ENCODE measurements at places on chromosomes 6 and 20. TPM values are rescaled to one million over a fixed set of nuclear protein-coding genes. Genes with fewer than 3 reads are reported as not detected.

GRCh38 chr6:92380803-92381601 lies 1038.4 kb downstream of the EPHA7 start:
- no peak for DNase-seq

TTI1 gene
- total RNA-seq = 16.1 TPM

GRCh38 chr20:41534170-41534569 lies 84.0 kb downstream of the CHD6 start:
- DNase-seq = no peak

- DNase-seq = no peak
These were observed 62.3 kb upstream of the TMEM181 start for GRCh38 chr6:158497620-158498019.

GRCh38 chr20:49615401-49616153 lies 47.6 kb upstream of the PTGIS start:
- DNase-seq = no peak

GRCh38 chr6:29926413-29927274 lies 15.7 kb upstream of the HLA-A start:
- peak; percentile 68 for DNase-seq

OPRM1 gene
- not detected for total RNA-seq

ADGRG6 gene
- total RNA-seq = 4.5 TPM

- DNase-seq = no peak
These were observed 339.6 kb upstream of the NOX3 start for GRCh38 chr6:155795173-155795796.

- peak; percentile 89 for DNase-seq
These were observed 35.9 kb upstream of the PIM1 start for GRCh38 chr6:37134036-37134395.

DNA sequence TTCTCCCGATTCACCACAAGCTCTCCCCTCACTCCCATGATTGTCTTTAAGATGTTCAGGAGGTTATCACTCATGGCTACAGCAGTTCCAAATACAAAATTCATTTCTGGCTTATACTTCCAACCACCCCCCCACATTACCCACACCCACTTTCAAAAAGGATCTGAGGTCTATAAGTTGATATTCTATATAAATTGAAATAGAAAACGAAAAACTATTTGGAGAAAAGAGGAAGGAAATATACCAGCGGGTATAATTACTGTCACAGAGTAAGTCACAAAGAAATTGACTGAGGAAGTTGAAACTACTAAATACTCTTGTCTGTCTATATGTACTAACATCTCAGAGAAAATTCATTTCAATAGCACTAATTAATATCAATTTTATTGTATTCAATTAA lies 112.7 kb upstream of the TNFAIP3 start:
- DNase-seq = no peak

GNAS gene
- 1,015 TPM for total RNA-seq

DNA sequence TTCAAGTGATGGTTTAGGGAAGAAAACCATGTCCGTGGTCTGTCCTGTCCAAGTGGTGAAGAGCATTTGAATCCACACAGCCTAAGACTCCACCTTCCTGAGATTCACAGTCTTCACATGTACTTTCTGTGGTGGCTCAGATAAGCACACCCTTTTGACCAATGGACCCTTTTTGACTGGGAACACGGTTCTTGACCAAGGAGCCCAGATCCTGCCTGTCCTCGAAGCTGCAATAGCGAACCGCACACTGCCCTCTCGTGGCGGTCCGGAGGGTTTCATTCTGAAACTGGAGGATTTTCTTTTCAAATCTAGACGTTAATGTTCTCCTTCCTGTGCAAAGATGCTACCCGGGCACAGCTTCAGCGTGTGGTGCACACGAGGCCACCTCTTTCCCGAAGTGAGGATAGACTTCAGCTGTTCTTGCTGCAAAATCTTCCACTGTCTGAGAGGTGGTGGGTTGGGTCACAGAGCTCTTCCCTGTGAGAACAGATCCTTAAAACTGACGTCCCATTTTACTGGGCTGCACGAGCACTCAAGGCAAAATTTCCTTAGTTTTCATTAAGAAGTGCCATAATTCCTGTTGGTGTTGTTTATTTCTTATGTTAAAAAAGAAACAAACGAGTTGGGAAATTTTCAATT lies 90.5 kb downstream of the SYNJ2 start:
- DNase-seq = peak; percentile 78

- no peak for DNase-seq
These were observed 8.0 kb upstream of the SUMO4 start for GRCh38 chr6:149392093-149392492.

GRCh38 chr6:146267946-146268345 lies 239.1 kb downstream of the GRM1 start:
- DNase-seq = no peak

- no peak for DNase-seq
These were observed 52.7 kb upstream of the MYB start for GRCh38 chr6:135128268-135128914.

DNA sequence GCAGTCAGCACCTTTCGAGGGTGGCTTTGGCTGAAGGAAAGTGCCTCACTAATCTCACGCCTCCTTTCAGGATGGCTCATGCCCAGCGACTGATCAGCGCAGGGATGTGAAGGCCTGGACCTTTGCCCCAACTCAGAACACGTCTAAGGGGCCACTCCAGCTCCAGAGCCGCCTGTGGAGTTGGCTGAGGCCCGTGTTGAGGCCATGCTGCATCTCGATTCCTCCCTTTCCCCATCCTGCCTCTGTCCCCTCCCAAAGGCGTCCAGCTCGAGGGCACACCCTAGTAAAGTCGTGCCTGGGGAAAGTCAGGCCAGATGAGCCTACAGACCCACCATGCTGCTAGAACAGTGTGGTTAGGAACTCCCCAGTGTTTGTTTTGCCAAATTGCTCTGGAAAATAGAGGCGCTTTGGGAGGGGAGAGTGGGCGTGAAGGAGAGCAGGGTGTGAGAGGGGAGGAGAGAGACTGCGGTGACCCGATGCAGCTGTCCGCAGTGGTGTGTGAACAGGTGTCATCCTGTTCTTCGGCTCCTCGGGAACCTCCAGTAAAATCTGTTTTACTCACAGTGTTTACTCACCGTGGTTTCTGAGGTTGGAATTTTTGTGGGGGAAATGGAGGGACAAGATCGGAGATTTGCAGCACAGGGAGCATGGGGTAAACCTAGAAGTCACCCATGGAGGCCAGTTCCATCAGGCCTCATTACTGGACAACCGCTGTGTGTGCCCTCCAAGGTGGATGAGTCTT lies 85.0 kb upstream of the PMEPA1 start:
- peak; percentile 64 for DNase-seq

GRCh38 chr6:68756454-68757375 lies 121.6 kb downstream of the ADGRB3 start:
- DNase-seq = no peak

- no peak for DNase-seq
These were observed 132.2 kb downstream of the SNX5 start for GRCh38 chr20:17836303-17836861.

- DNase-seq = no peak
These were observed 162.1 kb downstream of the PHF3 start for GRCh38 chr6:63797721-63798120.

DNA sequence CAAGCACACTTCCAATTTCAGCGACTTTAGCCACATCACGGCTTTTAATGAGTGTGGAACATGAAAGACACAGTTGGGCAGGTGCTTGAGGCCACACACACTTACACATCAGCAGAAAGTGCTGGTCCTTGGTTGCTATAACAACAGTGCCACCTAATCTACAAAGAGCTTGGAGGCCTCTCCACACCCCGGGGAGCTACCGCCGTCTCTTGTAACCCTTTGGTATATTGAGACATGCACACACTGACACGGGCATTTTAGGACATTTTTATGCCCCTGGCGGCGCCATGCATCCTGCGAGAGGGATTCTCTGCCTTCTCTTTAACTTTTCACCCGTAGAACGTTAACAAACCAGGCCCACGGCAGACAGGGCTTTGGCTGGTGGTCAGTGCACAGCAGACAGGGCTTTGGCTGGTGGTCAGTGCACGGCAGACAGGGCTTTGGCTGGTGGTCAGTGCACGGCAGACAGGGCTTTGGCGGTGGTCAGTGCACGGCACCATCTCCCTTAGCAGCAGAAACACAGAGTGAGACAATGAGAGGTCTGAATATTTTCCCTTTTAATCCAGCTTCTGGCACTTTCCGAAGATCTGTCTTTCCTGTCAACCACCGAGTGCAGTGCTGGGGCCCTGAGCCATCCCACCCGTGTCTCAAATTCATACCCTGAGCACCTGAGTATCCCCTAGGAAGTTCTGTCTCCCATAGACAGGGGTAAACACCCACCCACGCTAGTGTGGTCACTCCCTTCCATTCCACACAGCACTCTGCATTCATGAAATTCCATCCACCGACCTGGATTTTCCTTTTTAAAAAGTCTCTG lies 116.6 kb upstream of the RPS6KA2 start:
- no peak for DNase-seq

- no peak for DNase-seq
These were observed 1.9 kb downstream of the LRFN2 start for GRCh38 chr6:40585223-40585622.

SYNDIG1 gene
- not detected for total RNA-seq

GRCh38 chr6:166589337-166589731 lies 2.9 kb upstream of the RAMACL start:
- no peak for DNase-seq

LY86 gene
- total RNA-seq = not detected

DNA sequence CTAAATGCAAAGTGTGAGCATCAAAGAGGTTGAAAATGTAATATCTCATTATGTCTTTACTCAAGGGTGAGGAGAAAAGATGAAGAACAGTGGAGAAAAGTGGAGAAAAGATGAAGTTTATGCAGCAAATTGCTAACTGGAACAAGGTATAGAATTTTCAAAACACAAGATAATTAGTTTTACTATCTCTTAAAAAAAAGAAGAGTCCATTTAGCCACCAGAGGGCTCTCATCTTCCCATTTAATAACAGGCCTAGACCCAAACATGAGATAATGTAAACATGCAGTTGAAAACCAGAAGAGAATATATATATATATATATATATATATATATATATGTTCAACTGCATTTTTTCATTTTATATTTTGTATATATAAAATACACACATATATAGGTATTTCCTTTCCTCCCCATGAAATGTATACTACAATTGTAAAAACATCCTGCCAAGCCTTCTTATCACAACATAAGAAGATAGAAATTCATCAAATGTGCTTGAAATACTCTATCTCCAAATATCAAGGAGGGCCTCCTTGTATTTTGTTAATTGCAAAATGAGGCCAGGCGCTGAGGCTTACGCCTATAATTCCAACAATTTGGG lies 78.4 kb downstream of the ADTRP start:
- no peak for DNase-seq

SGK2 gene
- not detected for total RNA-seq

MARCKS gene
- 148 TPM for total RNA-seq

GRCh38 chr6:64256483-64256882 lies 620.9 kb downstream of the PHF3 start:
- no peak for DNase-seq

- DNase-seq = no peak
These were observed 8.2 kb upstream of the CD93 start for GRCh38 chr20:23094213-23094896.

GRCh38 chr6:154359161-154359574 lies 2.6 kb upstream of the IPCEF1 start:
- no peak for DNase-seq

- no peak for DNase-seq
These were observed 22.6 kb upstream of the SIRPA start for GRCh38 chr20:1872459-1873097.

All from SJSA1 (cell line).